ENCODE measurements at places on chromosomes 4 and X. TPM values are rescaled to one million over a fixed set of nuclear protein-coding genes. Genes with fewer than 3 reads are reported as not detected.

VCX2 gene
- not detected for total RNA-seq

- no peak for DNase-seq
Observed at GRCh38 chr4:134567461-134567860, 365.9 kb upstream of the PABPC4L start.

GRCh38 chr4:13160920-13161319 lies 323.2 kb downstream of the RAB28 start:
- DNase-seq = peak; percentile 57

GRCh38 chr4:45453258-45453853 lies 670.5 kb downstream of the GABRG1 start:
- peak; percentile 30 for DNase-seq

DNA sequence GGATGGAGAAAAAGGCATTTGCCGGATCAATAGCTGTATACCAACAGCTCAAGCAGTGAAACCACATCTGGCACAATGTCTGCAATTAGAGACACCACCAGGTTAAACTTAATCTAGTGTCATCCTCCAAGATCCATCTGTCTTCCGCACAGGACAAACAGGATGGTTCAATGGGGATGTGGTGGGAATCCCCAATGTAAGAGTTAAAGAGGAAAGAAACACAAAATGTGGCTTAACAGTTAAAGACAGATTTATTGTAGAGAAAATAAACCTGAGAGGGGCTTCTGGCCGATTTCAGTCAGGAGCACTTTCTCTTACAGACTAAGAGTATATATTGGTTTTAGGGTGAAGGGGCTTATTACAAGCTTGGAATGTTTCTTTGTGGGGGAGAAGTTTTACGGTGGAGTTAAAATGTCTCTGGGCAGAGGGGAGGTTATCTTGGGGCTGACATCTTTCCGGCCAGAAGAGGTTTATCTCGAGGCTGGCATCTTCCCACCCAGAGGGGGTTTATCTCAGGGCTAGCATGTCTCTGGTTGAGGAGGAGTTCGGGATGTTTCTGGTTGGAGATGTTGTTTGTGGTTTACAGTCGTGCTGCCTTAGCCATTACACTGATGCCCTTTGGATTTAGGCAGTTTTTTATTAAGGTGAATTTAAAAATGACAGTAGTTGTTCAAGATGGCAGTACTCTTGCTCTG lies 61.7 kb downstream of the KANTR start:
- DNase-seq = no peak

IL2 gene
- not detected for total RNA-seq

DNA sequence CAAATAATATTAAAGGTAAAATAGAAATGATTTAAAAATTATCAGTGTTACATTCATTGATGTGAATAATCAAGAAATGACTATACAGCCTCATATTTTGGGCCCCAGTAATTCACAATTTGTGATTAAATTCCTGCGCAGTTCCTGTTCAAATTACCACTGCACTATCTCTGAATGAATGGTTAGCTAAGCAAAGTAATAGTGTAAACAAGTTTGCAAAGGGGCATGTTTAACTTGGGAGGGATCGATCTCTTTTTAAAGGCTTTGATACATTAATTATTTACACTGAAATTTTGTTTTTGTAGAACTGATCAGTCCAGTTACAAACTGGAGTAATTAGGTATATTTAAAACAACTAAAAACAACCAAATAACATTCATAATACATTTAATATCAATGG lies 784.4 kb downstream of the RPA4 start:
- DNase-seq = no peak

CTAG1A gene
- not detected for total RNA-seq

- peak; percentile 28 for DNase-seq
Observed at GRCh38 chr4:5079581-5079980, 28.3 kb downstream of the STK32B start.

PPP2R2C gene
- 0.20 TPM for total RNA-seq

DNA sequence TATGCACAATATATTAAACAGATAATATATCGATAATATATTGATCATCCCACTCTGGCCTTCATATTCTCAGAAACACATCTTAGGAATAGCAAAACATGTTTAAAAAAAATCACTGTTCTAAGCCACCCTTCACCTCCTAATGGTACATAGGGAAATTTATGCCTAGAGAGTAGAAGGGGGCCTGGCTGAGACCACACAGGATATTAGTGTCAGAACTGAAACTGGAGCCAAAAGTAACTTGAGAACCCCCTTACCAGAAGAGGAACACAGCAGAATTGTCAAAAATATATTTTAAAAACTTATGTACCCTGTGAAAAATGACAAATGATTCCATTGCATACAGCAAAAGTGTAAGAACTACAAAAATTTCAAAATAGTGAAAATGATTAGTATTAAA lies 173.1 kb downstream of the VSIG4 start:
- no peak for DNase-seq

DNA sequence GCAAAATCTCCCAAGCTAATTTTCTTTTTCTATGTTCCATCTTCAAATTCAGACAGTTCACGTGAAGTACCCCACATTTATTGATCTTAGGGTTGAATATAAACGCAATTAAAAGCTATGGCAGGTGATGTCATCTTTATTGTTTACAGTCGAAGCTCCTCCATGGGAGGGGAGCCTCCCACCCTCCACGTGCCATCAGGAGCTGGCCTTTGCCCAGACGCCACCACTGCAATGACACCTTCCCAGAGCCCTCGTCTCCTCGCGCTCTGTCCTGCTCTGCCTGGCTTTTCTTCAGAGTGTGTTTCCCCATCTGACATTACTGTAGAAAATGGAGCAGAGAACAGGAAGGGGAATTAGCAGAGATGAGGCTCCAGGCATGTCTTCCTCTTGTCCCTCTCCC lies 18.8 kb upstream of the CYP4V2 start:
- no peak for DNase-seq

GRCh38 chr4:2301225-2301642 lies 39.3 kb upstream of the MXD4 start:
- no peak for DNase-seq

DNA sequence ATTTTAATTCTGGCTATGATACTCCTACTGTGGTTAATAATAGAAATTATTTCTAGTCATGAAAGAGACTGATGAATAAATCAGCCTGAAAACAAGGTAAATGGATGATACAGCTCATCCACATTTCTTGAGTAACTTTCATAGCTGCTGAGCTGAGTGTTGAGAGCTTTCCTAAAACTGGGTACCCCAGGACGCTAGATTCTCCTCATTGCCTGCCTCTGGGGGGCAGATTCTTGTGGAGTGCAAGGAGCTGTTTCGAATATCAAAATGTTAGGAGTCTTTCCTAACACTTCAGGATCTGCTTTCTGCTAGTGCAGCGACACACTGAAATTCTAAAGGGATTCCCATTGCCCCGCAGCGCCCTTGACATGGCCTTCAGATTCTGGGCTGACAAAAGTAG lies 2.1 kb downstream of the MND1 start:
- no peak for DNase-seq

DNA sequence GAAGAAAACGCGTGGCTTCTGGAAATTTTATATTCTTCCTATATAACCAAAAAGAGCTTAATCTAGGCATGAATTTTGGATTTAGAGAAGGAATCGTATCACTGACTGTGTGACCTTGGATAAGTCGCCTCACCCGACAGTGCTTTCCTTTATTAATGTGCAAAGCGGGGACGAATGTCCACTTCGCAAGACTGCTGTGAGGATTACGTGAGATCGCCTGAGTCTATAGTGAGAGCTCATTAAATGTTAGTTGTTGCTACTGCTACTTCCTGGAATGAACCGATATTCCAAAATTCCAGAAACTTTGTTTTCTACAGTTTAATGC lies 448 bp upstream of the TBC1D8B start:
- DNase-seq = no peak

DNA sequence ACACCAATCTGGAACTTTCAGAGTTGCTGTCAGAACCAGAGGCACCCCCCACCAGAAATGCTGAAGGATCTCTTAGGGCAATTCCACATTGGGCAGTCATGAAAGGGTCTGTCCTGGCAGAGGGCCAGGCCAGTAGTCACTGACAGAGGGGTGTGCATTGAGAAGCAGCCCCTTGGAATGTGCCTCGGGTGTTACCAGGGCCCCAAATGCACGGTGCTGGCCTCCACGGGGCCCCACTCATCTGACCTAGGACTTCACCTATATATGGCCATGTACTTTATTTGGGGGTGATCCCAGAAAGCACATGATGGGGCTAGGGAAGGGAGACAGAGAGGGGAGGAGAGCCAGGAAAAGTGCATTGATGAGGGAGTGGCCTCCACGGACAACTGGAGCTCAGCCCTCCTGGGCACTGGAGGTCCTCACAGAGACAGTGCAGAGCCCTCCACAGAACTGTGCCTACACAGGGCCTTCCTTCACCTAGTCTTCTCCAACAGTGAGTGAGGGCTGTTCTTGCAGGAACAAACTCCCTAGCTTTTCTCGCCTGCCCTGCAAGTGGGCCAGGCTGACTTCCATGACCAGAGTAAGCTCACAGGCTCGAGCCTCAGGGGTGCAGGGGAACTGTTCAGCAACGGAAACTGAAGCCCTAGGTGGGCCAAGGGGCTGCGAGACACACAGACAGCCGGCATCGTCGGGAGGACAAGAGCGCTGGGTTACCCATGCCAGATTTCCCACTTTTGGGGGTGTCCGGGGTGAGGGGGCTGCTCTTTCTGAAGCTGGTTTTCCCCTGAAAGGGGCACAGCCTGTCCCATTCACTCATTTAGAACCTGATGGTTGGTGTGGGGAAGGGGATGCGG lies 136.2 kb downstream of the HMX1 start:
- DNase-seq = no peak

GRCh38 chr4:135532132-135532531 lies 1330.5 kb upstream of the PABPC4L start:
- DNase-seq = no peak

SHROOM2 gene
- total RNA-seq = 6.1 TPM

CYBB gene
- 0.17 TPM for total RNA-seq

GRCh38 chrX:63761639-63762038 lies 23.4 kb downstream of the ARHGEF9 start:
- no peak for DNase-seq

Measured in renal cortical epithelial cell (primary cell).